ENCODE measurements at places on chromosomes 1 and 21. TPM values are rescaled to one million over a fixed set of nuclear protein-coding genes. Genes with fewer than 3 reads are reported as not detected.

DNA sequence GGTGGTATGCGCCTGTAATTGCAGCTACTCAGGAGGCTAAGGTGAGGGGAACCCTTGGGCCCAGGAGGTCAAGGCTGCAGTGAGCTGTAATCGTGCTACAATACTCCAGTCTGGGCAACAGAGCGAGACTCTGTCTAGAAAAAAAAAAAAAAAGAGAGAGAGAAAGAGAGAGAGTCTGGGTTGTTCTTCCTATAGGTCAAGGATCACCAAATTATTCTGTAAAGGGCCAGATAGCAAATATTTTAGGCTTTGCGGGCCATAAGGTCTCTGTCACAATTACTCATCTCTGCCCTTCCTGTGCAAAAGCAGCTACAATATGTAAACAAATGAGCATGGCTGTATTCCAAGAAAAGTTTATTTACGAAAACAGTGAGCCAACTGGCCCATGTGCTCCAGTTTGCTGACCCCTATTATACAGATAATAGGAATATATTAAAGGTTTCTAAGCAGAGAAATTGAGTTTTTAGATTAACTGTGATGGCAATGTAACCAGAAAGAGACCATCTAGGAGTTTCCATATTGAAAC, 2.1 kb downstream of the SASS6 start:
- DNase-seq, result no peak

DNA sequence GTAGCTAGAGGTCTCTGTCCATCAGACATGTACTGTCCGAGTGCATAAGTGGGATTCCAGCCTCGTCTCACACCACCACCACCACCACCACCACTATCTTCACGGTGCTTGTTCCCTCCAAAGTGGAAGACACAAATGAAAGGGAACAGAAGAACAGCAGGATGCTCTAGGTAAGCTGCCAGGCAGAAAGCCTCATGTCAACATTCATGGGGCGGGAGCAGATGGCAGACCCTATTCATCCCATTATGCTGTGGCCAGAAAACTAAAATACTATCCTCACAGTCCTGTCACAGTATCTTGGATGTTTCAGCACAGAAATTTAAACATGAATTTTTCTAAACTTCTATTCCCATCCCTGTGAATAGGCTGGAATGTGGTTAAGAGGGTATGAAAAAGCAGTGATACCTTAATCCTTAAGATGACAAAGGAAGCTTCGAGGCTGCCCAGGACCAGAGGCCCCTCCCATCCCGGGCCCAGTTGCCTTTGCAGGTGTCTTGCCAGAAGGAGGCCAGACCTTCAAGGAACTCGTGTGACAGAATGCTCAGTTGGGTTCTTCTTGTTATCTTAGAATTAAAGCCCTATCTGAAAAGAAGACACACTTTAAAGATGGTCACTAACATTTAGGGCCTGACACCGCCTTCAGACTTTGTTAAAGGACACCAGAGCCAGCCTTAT, 24.7 kb downstream of the APCS start:
- DNase-seq, result no peak

GRCh38 chr1:77876884-77877283, 11.5 kb upstream of the NEXN start:
- no peak for DNase-seq

DNA sequence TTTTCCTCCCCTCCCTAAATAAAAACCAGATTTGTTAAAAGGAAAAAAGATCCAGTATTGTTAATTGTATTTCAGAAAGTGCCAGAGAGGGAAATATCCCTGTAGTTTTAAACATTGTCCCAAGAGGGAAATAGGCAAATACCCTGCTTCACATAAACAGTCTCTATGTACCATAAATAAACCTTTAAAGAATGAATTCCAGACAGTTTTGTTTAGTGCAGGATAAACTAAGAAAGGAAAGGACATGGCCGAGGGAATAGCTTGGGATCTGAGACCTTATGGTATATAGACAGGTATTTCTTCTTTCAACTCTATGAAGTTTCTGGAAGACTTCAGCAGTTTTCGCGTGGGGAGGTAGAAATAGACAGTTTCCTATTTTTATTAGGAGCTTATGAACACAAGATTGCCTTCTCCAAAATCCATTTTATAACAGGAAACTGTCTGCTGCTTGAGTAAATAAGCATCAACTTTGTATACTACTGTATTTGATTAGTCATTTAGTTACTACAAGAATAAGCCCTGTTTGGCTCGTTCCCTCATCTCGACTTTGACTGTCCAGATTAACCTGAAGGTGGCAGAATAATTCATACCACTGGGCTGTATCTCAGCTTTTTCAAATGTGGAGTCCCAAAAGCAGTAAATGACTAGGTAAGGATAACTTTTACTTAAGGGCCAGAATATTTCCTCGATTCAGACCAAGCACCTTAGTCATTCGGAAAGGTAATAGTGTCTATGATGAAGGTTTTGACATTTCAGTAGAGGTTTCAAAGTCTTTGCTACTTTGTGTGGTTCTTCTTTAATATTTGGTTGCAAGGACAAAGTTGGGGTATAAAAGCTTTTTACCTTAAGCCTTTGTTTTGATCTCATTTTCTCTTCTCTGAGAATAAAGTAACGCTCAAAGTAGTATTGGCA, 177.5 kb downstream of the VPS13D start:
- DNase-seq, result no peak

DNA sequence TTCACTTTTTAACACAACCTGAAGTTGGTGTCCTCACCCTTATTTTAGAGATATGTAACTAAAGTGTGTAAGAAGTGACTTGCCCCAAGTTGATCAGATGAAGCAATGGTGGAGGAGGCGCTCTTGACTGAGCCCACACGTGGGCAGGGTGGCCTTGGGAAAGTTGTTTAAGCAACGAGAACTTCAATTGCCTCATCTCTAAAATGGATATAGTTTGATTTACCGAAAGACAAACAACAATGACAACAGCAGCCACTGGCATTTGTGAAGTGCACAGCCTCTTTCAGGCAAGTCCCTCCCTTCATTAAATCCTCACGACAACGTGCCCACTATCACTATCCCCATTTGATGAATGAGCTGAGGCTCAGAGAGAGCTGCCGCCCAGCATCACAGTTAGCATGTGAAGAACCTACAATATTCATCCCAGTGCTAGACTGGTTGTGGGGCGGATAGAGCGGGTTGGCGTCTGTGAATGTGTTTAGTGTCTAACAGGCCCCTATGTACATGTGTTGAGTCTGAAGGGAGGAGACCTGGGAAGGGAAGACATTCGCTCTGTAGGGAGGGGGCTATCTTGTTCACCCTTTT, 3.0 kb downstream of the IL22RA1 start:
- DNase-seq, result no peak

DNA sequence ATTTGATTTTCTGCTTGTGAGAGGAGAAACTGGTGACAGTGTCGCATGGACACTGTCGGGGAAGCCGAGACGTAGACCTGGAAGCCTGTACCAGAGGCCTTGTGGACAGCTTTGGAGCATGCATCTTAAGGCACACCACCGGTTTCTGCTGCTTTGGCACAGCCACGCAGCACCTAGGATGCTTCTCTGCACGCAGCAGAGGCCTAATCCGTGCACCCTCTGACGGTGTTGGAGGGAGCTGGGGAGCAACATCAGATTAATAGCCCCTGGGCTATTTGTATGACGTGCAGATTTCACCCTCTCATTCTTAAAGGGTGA, 30.3 kb downstream of the TEX35 start:
- DNase-seq, result no peak

DNA sequence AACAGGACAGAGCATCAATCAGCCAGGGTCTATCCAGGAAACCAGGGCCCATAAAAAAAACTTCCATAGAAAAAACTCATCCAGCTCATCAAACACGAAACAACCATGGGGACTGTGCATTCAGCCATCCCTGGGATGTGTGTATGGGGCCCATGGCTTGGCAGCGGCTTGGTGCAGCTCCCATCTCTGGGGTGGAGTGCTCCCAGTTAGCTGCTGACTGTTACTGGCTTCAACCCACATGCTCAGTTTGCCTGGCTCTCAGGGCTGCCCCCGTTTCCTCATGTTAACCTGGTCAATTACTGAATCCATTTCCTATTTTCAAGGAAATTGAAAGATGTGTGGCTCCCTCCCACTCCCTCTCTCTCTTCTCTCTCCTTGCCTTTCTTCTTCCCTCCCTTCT, 37.3 kb upstream of the STUM start:
- DNase-seq, result no peak

DNA sequence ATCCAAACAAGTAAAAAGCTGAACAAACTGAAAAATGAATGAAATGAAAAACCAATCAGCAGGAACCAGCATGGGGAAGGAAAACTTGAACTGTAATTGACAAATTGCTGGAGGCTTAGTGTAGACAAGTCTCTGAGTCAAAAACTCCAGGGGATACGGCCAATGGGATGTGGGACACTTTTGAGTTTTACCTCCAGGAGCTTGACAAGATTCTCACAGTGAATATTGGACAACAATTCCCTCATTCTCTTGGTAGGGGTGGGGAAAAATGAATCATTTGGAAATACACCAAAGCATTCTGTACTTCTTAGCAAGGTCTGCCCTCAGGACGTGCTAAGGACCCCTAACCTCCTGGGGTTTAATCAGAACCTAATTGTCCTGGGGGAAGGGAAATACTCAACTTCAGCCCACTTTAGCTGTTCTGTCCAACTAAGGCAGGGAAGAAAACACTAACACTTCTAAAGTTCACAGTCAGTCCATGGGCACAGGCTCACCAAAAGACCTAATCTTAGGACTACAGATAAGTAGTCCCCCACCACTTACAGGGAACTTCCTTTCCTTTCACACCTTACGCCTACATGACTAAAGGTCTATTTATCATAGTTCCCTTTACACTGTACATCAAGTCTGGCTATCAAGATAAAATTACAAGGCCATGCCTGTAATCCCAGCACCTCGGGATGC, 60.7 kb upstream of the CDC42BPA start:
- no peak for DNase-seq

DNA sequence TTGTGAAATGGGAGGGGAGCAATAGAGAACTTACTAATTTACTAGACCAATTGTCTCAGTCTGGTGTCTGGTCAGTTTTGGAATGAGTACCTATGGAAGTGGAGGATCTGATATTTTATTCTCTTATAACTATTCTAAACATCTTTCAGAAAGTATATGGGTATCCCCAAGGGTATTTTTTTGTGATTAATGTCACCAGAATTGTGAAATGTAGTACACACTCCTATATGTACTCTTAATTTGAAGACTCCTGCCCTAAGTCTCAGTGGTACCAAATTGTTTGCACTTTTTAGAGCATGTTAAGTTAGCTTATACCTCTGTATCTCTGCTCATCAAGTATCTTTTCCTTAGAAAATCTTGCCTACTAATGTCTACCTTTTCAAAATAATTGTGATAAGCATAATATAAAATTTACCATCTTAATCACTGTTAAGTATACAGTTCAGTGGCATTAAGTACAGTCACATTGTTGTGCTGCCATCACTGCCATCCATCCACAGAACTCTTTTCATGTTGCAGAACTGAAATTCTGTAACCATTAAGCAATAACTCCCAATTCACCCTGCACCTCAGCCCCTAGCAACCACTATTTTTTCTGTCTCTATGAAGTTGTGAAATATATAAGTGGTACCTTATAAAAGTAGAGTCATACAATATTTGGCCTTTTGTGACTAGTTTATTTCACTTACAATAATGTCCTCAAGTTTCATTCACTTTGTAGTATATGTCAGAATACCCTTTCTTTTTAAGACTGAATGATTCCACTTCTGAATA, 40.5 kb downstream of the SLC30A7 start:
- DNase-seq, result no peak

GRCh38 chr1:199123615-199124014, 484.8 kb downstream of the PTPRC start:
- no peak for DNase-seq

DNA sequence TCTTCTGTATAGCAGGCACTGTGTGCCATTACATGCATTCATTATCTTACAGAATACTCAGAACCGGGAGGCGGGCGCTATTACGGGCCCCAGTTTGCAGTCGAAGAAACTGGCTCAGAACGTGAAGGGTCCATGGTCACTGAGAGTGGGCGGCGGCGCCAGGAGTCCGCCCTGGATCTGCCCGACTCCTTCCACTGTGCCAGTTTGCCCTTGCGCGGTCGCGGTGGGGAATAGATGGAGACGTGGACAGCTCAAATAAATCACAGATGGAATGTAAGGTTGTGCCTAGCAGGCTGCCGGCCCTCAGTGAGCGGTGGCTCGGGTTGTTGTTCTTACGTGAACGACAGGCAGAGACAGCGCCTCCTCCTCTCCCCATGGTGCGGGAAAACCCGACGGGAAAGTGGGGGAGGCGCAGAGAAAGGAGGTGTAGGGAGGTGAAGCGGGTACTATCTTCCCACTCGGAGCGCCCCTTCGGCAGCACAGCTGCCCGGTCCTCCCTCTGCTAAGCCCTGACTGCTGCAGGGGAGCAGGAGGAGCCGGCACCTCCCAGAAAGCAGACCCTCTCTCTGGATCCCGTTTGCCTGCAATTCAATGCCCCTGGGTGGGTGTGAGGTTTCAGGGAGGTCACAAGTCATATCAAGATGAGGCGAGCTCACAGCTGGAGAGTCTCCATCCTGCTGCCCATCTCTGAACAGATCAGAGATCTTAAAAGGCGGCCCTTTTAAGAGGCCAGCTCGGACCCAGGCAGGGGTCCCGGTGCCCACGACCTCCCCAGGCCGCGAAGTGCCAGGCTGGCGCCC, 1.1 kb downstream of the COL9A2 start:
- peak; percentile 66 for DNase-seq

DNA sequence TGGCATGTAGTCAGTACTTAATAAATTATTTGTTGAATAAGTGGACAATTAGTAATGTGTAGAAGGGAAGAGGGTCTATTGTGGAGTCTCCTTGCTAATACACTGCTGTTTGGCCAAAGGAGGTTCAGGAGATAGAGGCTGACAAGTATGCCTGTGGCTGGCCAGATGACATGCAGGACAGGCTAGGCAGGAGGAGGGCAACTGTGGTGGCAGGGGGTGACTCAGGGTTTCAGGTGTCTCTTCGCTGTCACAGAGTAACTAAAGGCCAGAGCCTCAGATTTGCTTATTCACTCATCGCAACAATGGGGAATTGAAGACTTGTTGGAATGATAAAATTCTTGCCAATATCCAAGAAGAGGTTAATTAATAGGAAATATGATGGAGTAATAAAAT, 33.1 kb downstream of the THRAP3 start:
- DNase-seq, result no peak

The FCRL5 gene
- total RNA-seq, result not detected

The SDCCAG8 gene
- total RNA-seq, result 97.1 TPM

The GBP3 gene
- 28.5 TPM for total RNA-seq
